Type B pancreatic cell (in vitro differentiated cells): ENCODE measurements at places on chromosomes 2 and 18.

- no peak for DNase-seq
Measured at GRCh38 chr2:200797242-200797770, 14.4 kb upstream of the BZW1 start.

GRCh38 chr2:144495227-144496091 lies 24.5 kb downstream of the ZEB2 start:
- DNase-seq, result no peak

DNA sequence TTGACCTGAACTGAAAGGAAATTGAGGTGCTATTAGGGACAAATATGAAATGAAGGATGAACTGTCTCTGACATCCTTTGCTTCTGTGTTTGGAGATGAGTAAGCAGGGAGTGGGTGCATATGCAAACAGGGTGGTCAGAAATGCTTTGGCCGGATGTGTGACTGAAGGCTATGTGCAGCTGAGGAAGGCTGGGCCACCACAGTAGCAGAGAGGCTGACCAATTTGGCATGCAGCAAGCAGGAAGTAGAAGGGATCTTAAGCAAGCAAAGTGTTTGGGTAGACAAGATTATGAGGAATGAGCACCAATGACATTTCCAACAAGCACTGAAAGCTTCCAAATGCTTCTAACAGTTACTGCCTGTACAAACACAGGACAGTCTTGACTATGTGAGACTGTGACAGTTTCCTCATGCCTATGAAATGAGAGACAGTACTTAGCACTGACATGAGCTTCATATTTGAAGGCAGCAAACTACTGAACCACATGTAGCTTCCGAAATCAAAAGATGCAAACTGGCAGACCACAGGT lies 3.3 kb upstream of the ACTR3 start:
- no peak for DNase-seq

DNA sequence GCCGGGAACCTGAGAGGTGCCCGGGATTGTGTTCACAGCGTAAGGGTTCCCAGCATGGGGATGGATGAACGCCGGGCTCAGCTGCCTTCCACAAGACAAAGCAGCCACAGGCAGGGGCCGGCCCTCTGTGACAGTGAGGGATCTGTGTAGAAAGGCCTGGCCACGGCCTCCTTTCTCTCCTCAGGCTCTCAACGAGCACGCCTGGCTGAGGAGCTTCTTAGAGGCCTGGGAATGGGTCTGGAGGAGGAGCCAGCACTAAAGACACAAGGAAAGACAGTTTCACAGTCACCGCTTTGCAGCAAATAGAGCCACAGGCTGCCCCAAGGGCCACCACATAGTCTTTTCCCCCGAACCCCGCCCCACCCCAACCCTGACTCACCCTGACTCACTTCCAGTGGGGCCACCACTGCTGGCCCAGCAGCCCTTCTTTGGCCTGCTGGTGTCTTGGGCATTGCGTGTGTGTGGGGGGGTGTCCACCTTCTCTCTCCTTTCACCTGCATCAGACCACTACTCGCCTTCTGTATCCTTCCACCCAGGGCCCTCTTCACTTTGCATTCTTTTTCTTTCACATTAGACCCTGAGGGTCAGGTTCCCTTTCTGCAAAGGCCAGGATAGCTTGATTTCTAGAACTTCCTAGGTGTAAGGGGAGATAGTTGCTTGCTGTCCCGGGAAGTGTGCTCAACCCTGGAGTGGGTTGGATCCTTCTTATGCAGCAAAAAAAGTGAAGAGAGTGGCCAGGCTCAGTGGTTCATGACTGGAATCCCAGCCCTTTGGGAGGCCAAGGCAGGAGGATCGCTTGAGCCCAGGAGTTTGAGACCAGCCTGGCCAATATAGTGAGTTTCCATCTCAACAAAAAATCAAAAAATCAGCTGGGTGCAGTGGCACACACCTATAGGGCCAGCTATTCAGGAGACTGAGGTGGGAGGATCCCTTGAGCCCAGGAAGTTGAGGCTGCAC lies 19.3 kb upstream of the HPCAL1 start:
- no peak for DNase-seq

GRCh38 chr2:120591572-120591971 lies 144.1 kb upstream of the GLI2 start:
- no peak for DNase-seq

GRCh38 chr2:119240311-119241204 lies 16.9 kb downstream of the STEAP3 start:
- DNase-seq, result no peak

- no peak for DNase-seq
Measured at GRCh38 chr2:45391866-45392265, 219.2 kb downstream of the SRBD1 start.
